Stimulated activated CD4-positive, alpha-beta T cell treated with anti-CD3 and anti-CD28 coated beads, Interleukin-12 subunit alpha, Interleukin-12 subunit beta, amount 100 ng/mL, for 24 hours (primary cell): ENCODE measurements at places on chromosomes 5 and 9.

DNA sequence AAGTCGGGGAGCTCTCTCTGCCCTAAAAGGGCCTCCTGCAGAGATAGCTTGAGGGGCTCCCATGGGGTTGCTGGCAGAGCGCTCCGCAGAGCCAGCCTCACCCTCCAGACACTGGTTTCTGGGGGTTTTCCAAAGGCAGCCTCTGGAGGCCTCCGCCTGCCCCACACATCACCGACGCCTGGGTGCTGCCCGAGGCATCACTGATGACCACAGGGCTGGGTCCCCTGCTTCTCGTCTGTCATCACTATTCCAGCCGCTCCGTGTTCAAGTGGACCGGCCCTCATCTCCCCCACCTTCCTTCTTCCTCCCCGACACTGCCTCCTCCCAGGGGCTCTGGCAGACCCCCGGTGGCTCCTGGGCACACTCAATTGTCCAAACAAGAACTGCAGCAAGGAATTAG lies 64.1 kb upstream of the IRX4 start:
- DNase-seq = no peak

DNA sequence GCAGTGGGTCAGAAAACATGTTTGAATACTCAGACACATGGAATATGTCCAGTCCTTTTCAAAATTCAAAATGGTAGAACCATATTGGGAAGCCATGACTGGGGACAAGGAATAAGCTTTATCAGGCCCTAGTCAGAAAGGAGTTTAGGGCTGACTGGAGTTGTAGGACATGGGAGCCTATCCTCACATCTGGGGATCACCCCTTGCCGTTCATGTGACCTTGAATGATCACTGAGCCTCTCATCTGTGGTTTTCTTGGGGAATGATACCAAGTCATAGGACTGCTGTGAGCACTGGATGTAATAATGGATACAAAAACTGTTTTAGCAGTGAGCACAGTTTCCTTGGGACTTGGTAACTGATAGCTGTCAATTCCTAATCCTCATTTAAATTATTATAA lies 84.7 kb downstream of the IQGAP2 start:
- DNase-seq = no peak

- DNase-seq = no peak
Observed at GRCh38 chr5:164353155-164353554, 847.7 kb downstream of the MAT2B start.

DNA sequence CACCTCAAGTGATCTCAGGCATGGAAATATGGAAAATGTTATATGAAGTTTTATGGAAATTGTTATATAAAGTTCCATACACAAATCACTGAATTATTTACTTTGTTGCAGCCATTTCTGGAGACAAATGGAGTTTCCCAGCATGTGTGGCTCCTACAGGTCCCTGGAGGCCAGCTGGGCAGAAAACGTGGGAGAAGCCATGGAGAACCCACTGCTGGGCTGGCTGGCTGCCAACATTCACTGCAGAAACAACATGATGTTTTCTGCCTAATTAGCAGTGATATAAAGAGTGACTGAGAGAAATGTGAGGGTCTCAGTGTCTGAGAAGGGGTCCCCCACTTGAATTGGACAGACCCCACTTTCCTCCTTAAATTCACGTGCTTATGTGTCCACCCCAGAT lies 208.8 kb upstream of the IRX2 start:
- no peak for DNase-seq
